ENCODE measurements at places on chromosomes 11 and 22.

DNA sequence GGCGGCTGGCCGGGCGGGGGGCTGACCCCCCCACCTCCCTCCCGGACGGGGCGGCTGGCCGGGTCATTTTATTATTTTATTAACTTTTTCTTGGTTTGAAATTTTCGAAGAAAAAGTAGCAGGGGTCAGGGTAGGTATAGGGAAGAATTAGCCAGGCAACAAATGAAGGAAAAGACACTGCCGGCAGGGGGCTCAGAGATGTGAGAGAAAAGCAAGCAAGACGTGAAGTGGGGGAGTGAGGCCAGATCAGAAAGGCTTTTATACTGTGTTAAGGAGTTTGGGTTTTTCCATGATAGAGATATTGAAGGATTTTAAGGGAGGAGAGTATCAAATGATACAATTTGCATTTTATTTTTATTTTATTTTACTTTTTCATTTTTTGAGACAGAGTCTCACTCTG, 19.0 kb downstream of the RNF214 start:
- no peak for DNase-seq

- no peak for DNase-seq
Observed at GRCh38 chr11:132620423-132620822, 911.9 kb downstream of the OPCML start.

GRCh38 chr22:20238536-20238900, 29.6 kb downstream of the RTN4R start:
- no peak for DNase-seq

DNA sequence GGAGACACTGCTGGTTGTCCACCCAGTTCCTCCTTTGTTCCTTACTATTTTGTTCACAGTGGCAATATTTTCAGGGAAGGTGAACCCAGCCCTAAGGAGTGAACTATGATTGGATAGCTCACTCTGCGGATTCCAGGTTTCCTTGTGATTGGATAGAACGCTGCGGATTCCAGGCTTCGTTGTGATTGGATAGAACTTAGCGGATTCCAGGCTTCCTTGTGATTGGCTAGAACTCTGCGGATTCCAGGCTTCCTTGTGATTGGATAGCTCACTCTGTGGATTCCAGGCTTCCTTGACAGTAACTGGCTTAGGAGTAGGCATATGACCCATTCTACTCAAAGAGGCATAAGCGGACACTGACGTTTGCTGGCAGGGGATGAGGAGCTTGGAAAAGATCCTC, 28.6 kb upstream of the ADA2 start:
- no peak for DNase-seq

DNA sequence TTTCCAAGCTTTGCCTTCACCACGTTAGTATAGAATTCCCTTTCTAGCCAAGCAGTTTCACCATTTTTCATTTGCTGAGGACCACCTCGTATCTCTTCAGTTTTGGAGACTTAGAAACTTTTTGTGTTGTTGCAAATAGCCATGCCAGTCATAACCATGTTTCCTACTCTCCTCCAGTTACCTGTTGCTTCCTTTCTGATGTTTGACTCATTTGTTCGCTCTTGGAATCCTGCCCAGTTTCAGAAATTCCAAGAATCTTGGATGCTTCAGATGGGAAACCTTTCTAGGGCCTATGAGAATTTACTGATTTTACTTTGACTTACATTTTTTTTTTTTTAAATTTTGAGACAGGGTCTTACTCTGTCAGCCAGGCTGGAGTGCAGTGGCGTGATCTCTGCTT, 65.4 kb downstream of the PPP6R3 start:
- DNase-seq, result no peak
